ENCODE measurements at places on chromosomes 4 and X.

- no peak for DNase-seq
Measured at GRCh38 chr4:108901291-108901690, 138.4 kb upstream of the ETNPPL start.

DNA sequence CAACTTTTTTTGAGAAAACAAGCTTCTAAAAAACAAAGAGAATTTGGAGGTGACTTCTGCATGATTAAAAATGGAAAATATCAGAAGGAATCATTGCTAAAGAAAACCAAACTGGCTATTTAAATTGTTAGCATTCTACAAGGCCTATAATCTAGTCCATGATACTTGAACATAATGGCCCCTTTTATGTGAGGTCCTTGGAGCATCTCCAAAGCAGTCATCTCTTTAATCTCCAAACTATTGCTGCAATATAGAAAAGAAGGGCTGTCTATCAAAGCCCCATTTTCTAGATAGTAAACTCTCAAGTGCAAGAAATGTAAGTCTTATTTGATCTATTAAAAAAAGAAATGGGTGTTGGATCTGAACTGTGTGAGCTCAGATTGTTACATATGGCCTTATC, 615.1 kb downstream of the CENPC start:
- DNase-seq: no peak

GRCh38 chrX:54208531-54208930, 25.5 kb upstream of the FAM120C start:
- DNase-seq: no peak

- no peak for DNase-seq
Measured at GRCh38 chr4:122836941-122837340, 10.3 kb downstream of the FGF2 start.

- no peak for DNase-seq
Measured at GRCh38 chr4:184197536-184198082, 20.1 kb downstream of the ENPP6 start.

GRCh38 chrX:145213504-145213903, 33.8 kb upstream of the SPANXN1 start:
- no peak for DNase-seq

DNA sequence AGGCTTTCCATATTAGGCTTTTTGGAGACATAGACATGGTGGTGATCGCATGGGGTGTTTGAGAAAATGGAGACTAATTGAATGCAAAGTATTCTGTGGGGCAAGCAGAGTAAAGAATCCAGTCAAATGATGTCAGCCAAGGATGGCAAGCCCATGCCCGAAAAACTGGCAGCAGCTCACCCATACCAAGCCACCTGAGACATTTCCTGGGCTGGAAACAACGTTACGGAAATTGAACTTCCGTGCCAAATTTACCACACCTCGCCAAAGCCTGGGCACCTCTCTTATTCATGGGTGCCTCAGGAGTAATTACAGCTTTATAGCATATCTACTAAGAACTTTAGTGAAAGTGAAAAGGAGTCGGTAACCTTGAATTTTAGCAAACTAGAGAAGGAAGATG, 166.4 kb downstream of the CBR4 start:
- DNase-seq: no peak

DNA sequence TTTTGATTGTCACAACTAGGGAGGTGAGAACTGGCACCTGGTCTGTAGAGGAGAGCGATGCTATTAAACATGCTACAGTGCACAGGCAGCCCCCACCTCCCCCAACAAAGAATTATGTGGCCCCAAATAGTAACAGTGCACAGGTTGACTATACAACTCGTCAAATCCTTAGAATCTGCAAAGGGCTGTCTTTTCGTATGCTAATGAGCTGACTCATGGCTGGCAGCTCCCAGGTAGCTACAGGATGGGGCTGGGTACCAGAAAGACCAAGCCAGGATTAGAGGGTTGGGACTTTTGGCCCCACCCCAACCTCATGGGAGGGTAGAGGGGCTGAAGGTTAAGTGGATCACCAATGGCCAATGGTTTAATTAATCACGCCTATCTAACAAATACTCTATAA, 104.7 kb upstream of the SORBS2 start:
- DNase-seq: no peak

DNA sequence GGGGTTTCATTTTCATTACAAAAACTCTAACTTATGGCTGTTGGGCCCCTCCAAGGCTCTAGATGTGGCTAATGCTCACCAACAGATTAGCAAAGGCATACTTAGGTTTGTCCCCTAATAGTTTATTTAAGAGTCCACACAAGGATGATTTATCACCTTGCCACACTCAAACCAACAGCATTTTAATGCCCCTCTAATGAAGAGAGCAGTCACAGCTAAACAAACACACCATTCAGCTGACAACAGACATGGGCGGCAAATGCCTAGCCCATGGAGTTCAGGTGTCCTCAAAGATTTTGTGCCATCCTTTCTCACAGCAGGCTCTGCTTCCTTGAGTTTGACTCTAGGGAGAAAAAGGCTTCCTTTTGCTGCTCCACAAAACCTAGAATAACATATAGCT, 61.8 kb upstream of the CITED1 start:
- no peak for DNase-seq

- no peak for DNase-seq
Measured at GRCh38 chr4:96887857-96888256, 1048.0 kb downstream of the PDHA2 start.

DNA sequence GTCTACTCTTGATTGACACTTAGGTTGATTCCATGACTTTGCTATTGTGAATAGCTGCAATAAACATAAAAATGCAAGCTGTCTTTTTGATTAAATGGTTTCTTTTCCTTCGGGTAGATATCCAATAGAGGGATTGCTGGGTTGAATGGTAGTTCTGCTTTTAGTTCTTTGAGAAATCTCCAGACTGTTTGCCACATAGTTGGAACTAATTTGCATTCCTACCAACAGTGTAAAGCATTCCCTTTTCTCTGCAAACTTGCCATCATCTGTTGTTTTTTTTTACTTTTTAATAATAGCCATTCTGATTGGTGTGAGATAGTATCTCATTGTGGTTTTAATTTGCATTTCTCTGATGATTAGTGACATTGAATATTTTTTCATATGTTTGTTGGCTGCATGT, 122.2 kb upstream of the PRKG2 start:
- no peak for DNase-seq

DNA sequence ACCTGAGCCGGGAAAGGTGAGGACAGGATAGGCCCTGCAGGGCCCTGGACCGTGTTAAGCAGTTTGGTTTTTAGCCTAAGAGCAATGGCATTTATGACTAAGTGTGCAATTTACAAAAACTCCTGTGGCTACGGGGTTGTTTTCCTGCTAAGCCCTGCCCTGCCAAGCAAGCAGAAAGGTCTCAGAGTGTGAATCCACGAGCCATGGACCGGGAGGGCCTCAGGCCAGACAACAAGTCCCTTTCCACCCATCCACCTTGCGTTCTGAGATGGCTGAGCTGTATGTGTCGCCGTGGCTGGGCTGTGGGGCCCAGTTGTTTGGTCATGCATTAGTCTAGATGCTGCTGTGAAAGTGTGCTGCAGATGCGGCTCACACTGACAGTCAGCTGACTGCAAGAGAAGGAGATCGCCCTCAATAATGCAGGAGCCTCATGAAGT, 33.9 kb upstream of the AFAP1 start:
- no peak for DNase-seq

- no peak for DNase-seq
Measured at GRCh38 chrX:23883737-23884354, 23.9 kb downstream of the APOO start.

DNA sequence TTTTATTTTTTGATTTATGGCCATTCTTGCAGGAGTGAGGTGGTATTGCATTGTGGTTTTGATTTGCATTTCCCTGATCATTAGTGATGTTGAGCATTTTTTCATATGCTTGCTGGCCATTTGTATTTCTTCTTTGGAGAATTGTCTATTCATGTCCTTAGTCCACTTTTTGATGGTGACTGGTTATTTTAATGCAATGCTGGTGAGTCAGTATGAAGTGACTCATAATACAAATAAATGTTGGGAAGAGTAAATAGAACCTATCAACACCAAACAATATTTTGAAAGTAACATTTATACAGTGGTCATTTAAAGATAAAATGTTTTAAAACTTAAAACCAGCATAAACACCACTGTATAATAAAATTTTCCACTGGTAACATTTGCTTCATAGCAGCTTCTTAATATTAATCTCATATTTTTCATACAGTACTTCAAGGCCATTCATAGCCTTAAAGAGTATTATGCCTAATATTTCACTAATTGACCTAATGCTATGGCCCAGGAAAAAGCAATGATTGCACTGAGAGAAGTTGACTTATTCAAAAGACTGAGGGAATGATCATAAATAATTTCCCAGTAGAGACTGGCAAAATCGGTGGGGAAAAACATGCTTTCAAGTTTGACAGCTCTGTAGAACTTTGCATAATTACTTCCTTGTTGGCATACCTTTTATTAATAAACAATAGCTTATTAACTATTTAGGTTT, 33.9 kb downstream of the CASK start:
- DNase-seq: no peak

DNA sequence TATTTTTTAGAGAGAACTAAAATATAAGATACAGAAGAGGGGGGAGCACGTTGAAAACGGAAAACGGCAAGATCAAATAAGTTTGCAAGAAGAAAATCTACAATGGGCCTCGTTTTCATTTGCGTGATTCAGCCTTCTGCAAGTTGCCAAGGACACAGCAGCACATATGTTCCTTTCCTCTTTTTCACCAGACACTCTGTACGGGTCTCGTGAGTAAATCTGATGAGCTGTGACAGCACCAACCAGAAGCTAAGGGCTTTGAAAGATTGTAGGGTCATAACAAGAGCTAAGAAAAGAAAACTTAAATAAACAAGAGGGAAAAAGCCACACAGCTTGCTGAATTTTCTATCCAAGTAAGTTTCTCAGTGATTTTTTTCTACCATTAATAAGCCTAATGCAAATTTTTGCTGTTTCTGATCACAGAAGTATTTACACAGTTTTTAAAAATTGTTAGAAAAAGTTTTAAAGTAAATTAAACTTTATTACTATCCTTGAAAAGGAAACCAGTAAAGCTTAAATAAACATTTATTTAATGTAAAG, 63.4 kb downstream of the SCML2 start:
- no peak for DNase-seq

DNA sequence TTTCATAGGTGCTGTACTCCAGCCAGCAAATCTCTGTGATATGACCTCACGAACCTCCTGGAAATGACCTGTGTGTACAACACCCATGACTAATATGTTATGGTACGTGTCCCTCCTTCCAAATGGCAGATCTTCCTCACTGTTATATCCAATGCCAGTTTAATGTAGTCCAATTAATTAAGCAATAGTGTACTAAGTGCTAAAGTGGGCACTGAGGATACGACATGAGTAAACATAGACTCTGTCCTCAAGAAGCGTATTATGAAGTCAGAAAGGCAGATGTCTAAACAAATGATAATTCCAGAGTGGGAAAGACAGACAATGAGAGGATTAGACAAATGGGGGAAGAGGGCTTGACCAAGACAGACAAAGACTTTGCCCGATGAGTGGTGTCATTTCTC, 33.9 kb downstream of the GPRIN3 start:
- DNase-seq: no peak

GRCh38 chrX:115031989-115032388, 14.6 kb upstream of the IL13RA2 start:
- DNase-seq: no peak

- peak; percentile 57 for DNase-seq
Measured at GRCh38 chrX:80335062-80335830, 85.0 kb upstream of the TENT5D start.

DNA sequence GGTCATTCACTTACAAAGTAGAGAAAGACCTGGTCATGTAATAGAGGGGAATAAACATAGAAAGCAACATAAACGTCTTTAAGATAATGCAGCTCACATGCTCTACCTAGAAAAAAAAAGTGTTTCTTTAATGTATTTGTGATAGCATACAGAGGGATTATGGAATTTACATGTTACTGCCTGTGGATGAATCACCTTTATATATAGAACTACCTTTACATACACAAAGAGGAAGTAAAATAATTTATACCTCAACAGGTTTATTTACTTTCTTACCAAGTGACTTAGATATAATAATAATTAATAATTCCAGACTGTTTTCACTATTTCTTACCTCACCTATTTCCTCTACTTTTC, 81.5 kb downstream of the PPP3CA start:
- DNase-seq: no peak

DNA sequence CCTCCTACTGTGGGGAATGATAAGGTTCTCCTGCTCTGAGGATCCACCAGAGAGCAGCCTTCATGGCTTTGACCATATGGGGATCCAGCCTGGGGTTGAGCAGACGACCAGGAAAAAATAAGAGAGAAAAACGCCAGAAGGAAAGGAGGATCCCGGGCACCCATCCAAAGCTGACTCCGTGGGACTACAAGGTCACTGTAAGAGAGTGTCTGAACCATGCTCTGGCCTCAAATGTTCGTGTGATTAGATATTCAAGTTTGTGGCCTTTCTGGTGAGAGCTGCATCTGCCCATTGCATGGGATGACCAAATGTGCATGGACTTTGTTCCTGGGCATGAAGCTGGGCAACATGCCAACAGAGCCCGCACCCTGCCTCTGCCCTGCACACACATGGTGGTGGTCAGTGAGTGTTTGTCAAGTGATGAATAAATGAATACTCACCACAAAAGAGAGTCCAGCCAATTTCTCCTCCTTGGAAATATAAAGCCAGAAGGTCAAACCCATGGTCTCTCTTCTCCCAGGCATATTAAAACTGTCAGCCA, 346.0 kb upstream of the GATB start:
- no peak for DNase-seq

- no peak for DNase-seq
Measured at GRCh38 chr4:63393544-63393943, 1015.7 kb downstream of the TECRL start.

All from hematopoietic multipotent progenitor cell treated with erythropoietin and hydrocortisone succinate and interleukin-3 and kit ligand, for 15 days (in vitro differentiated cells).